ENCODE measurements at places on chromosomes 3 and 15.

DNA sequence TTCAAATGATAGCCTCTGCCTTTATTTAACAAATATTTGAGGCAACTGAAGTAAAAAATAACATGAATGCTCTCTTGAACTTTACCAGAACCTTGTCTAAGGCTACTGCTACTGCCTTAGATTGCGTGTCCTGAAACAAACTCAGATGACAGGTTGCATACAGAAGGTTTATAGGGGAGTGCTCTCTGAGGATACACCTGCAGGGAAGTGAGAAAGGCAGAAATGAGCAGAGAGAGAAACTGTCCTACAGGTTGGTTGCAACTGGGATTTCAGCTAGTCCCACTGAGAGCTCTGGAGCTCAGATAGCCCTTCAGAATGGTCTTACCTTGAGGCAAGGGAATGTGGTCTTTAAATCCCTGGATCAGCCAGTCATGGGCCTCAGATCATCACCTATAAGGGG is 165.5 kb downstream of the IL5RA start:
- DNase-seq: no peak

GRCh38 chr3:58899159-58899952 is 150.5 kb downstream of the CFAP20DC start:
- DNase-seq: no peak

DNA sequence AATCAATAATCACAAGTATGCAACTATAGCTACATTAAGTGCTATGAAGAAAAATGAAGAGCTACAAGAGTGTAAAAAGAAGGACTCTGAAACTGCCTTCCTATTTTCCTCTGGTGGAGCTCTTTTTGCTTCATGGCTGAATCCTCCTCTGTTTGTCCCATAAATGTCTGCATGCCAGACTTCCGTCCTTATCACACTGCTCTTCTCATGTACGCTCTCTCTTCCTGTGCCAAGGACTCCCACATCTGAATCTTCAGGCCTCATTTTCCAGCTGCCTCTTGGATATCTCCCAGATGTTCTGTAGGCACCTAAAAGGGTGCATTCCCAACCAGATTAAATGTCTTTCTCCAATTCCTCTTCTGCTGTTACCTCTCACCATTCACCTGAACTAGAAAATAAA is 123.7 kb downstream of the MECOM start:
- no peak for DNase-seq

DNA sequence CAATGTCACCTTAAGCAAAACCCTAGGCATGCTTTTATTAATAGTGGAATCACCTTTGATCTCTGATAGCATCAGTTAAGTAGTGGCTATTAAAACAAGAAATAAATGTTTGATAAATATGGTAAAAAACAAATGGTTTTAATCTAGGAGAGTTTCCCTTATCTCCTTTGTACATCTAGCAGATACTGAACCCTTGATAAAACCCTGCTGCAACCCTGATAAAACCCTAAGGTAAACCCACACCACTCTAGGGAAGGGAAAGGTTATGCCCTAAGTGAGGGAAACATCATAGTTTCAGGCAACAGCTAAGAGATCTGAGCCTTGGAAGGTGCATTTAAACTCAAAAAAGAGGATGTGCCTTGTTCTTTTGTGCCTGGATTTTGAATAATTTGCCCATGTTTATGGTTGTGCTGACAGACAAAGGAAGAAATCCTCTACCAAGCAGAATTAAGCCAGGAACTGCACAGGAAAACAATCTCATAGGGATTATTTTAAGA is 309.7 kb downstream of the FGF12 start:
- DNase-seq: no peak

GRCh38 chr3:99236576-99236975 is 335.1 kb upstream of the DCBLD2 start:
- DNase-seq: no peak

GRCh38 chr3:177300842-177301241 is 103.6 kb upstream of the TBL1XR1 start:
- no peak for DNase-seq

GRCh38 chr3:31785286-31785685 is 195.8 kb downstream of the OSBPL10 start:
- no peak for DNase-seq

DNA sequence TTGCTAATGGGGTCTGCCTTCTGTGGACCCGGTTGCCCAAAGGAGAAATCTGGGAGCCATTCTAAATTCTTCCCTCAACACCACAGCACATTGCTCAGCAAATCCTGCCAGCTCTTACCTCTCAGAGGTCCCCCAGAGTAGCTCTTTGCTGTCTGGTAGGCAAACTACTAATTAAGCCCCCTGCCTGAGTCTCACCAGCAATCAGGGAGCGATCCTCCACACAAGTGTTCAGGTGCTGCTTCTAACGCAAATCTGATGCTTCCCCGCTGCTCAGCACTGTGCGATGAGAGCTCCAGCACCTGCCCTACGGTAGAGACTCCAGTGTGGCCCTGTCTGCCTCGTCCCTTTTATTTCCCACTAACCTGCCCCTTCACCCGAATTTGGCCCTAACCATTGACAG is 60.5 kb downstream of the HCN4 start:
- no peak for DNase-seq

DNA sequence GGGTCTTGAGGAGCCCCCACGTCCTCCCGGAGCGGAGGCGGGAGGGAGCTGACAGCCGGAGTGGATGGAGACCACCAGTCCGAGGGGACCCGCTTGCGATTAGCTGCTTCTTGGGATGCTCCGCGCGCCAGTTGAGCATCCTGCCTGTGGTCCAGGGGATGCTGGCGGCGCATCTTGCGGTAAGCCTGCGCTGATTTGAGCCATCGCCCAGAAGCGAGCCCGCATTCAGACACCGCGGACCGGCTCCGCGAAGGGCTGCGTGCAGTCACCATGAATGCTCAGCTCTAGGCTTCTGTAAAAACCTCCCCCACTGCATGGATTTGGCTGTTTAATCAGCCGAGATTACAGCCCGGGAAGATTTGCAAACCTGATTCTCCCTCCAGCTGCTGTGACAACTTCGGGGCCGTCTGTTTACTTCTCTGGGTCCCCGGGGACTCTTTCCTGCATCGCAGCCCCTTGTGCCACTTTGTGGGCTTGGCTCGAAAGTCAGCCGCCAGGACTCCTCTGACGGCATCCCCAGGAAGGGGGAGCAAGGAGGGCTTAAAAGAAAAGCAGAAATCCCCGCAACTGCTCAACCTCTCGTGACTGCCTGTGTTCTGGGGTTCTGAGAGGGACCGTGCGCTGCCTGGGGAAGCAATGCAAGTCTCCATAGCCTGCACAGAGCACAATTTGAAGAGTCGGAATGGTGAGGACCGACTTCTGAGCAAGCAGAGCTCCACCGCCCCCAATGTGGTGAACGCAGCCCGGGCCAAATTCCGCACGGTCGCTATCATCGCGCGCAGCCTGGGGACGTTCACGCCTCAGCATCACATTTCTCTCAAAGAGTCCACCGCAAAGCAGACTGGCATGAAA is 171.1 kb downstream of the KCNAB1 start:
- no peak for DNase-seq

- DNase-seq: peak; percentile 89
These were observed 32.8 kb downstream of the DNASE1L3 start for GRCh38 chr3:58177747-58178527.

- no peak for DNase-seq
These were observed 17.1 kb downstream of the PRR23E start for GRCh38 chr3:127209840-127210653.

GRCh38 chr15:88066636-88067330 is 189.8 kb downstream of the NTRK3 start:
- no peak for DNase-seq

GRCh38 chr3:116019254-116019763 is 396.0 kb downstream of the GAP43 start:
- no peak for DNase-seq

DNA sequence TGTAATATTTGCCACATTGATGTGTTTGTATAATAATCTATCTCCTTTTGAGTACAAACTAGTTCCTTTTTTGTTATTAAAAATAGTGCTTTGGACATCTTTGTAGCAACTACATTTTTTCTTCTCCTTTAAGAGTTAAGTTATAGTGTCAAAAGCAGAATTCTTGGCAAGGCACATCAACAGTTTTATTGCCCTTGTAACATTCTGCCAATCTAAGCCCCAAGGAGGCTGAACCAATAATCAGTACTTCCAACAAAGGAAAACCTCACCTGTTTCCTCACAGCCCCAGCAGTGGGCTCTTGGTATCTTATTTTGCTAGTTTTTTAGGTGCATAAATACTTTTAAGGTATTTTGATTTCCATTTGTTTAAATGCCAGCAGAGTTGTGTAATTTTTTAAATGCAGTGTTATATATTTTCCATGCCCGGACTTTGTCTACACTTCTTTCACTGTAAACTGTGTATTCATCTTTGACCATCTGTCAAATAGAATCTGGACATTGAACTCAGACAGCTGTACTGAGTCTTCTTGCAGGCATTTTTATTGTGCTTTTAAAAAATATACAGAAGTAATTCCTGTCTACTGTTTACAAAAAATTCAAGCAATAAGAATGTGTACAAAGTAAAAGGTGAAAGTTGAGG is 101.0 kb downstream of the MYLK start:
- no peak for DNase-seq

DNA sequence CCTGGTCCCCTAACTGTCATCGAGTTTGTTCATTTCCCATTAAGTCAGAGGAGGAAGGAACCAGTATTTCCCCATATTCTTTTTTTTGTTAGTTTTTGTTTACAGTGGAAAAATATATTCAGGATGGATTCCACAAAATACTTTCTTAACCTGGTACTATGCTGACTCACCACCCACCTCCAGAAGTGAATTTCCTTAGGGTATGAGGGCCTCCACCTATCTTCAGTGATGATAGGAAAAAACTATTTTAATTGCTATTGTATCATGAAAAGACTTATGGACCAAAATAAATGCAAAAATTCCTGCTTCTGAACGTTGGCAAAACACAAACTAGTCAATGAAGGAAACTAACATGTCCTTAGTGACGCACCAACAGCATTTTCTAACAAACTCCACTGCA is 64.2 kb upstream of the FOXP1 start:
- DNase-seq: no peak

DNA sequence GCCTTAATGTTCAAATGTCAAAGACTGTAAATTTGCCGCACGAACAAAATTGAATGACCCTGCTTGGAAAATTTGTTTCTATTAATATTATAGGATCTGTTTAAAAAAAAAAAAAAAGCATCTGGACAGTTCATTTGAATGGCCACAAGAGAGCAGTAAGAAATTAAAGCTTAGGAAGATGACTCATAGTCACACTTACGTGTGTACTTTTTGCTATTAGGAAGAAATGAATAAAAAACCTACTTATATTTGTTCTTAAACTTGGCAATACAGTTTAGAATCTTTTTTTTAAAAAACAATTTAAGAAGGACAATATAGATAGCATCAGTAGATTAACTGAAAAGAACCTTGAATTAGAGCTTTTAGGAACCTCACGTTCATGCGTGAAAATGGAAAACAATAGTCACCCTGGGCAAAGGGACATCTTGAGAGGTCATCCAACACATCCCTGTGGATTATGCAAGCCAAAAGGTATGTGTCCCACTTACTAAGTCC is 621.8 kb downstream of the MECOM start:
- DNase-seq: no peak

GRCh38 chr3:148914936-148915690 is 50.0 kb downstream of the CPA3 start:
- DNase-seq: no peak

DNA sequence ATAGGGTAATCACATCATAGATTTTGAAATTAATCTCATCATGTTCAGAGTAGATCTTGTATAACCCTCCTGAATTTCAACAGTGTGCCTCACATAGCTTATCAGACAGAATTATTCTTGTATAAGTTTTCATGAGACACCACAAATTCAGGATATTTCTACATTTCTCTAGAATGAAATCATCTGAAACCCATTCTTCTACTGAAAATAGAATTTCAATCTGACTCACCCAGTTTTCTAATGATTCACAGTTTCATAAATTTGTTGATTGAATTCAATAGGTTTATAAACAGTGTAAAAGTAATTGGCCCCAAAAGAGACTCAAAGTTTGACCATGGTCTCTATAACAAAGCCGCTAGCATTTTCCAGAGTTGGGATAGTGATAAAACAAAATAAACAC is 1082.6 kb upstream of the EPHA6 start:
- DNase-seq: no peak

GRCh38 chr3:50873376-50874157 is 198.8 kb downstream of the DOCK3 start:
- no peak for DNase-seq

DNA sequence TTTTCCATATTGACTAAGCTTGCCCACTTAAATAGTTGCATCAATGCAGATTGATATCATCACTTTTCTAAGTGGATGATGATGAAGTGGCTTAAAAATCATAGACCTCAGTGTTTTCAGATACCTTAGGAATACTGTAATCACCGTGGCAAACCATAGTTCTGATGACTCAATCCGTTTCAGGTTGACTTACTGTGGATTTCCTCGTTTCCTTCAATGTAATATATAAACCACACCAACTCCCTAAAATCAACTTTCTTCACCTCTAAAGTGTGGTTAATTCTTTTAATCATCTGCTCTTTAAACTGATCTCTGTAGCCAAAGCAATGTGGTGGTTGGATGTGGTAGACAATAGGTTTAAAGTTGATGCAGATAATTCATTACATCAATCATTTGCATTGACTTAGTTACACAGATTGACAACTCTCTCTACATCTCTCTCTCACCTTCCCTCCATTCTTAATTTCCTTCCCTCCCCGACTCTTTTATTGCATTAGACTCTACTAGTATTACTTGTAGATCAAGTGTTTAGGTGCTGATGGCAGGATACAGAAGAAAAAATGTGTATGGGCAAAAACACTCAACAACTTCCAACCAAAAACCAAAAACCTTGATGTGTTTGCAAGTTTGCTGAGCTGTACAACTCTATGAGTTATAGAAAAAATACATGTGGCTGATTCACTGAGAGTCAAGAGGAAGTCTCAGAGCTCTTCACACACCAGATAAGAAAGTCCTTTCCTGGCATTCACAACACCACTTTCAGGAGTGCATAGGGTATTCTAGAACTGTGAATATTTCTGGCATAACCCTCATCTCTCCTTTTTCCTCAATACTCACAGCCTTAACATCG is 243.5 kb downstream of the NFKBIZ start:
- DNase-seq: no peak

- DNase-seq: no peak
These were observed 28.3 kb downstream of the RFT1 start for GRCh38 chr3:53101956-53102355.

DNA sequence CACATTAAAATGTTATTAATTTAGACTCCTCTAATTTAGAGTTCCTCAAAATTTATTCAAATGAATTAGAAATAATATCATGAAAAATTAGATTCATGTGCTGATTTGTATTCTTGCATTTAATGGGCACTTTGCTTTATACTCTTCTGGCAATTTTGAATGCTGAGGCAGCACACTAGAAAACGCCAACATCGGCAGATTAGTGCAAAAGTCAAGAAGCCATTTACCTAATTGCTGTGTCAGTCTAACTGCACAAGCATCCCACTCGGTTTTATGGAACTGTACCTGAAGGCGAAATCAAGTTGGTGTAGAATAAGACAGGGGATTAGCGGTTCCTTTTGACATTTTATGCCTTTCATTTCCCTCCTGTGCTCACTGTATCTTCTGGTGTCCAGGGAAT is 382.0 kb downstream of the ROBO2 start:
- no peak for DNase-seq

Measured in stimulated activated CD4-positive, alpha-beta T cell treated with anti-CD3 and anti-CD28 coated beads, TNF-alpha, amount 100 ng/mL, for 24 hours (primary cell).